ENCODE measurements at places on chromosomes 6 and 20.

DNA sequence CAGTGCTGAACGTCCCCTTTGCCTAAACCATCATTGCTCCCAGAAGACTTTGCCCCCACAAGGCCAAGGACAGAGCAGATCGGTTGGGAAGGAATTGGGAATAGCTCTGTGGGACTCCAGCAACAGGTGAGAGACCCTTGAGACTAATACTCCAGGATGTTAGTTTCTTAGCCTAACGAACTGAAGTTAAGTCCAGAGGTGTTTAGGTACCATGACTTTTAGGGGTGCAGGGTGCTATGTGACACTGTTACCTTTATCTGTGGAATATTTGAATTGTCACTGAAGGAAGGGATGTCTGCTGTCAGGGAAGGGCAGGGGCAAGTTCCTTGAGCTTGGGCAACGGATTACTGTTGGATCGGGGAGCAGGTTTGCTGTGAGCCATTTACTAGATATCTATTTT, 1.9 kb downstream of the BLCAP start:
- DNase-seq = no peak

- DNase-seq = peak; percentile 51
These were observed 5.3 kb upstream of the FUCA2 start for GRCh38 chr6:143516690-143517446.

DNA sequence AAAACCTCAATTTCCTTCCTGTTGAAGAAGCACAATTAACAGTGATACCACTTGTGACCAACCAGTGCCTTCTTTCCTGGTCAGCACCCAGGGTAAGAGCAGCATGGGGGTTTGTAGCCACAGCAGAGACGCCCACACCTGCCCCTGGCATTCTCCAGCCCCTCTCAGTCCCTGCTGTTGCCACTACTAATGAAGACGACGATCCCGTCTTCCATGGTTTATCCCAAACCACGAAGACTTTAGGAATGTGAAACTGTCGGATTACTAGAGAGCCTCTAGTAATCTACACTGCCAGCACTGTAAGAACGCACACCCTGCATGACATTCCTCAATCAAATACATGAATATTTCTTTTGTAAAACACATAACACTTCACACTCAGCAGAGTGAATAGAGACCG, 60.0 kb downstream of the GINS1 start:
- DNase-seq = no peak

DNA sequence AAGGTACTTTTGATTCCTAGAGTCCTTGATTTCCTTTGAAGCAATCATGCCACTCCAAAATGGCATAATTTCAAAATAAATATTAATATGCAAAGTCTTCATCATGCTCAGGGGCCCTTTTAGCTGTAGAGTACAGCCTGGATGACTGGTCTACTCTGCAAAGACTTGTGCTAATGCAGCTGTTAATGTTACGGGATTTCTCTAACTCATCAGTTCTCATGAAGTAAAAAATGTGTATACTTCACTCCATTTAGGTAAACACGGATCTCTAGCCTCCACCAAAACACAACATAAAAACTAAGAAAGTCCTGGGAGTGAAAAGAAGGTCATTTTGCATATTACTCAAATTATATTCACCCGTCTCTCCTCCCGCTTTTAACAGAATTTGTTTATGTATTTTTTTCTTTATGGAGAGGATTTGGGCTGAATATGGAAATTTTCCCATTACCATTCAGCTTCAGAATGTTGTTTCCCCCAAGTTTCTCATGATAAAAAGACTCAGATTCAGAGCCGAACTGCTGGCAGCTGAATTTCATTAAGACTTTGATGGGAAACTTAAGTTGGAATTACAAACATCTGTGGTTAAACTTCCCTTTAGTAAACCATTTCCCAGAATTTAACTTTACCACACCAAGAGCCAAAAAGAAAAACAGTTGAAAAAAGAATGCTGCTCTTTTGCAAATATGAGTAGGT, 8.7 kb downstream of the LAMA4 start:
- DNase-seq = no peak

- peak; percentile 52 for DNase-seq
These were observed 193.8 kb upstream of the SNX9 start for GRCh38 chr6:157629220-157629619.

DNA sequence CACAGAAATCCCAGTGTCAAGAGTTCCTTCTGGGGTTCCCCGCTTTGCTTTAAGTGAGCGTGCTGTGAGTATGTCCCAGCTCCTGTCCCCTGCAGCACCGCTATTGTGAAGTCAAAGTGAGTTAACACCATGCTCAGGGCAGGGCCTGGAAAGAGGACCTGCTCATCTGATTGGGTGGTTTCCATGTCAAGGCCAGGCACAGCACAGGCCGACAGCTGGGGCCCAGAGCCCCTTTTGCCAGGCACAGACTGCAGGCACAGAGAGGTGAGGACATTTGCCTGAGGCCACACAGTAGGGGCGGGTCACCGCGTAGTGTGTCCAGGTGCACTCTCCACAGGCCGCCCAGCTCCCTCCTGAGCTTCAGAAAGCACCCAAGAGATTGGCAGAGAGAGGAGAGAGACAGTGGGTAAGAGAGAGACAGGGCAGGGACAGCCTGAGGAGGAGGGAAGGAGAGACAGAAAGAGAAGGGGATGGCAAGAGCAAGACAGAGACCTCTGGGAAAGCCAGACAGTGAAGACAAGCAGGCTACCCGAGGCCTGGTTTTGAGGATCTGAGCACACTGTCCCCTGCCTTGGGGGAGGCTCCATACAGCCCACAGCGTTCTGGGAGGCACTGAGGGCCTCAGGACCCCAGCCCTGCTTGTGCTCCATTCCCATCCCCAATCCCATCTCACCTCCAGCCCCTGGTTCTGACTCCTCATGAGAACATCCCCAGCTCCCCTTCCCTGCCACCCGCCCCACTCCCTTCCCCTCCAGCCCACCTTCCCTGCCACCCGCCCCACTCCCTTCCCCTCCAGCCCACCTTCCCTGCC, 6.5 kb upstream of the BPIFB1 start:
- no peak for DNase-seq

GRCh38 chr6:105804424-105804823, 281.7 kb upstream of the PRDM1 start:
- DNase-seq = no peak

DNA sequence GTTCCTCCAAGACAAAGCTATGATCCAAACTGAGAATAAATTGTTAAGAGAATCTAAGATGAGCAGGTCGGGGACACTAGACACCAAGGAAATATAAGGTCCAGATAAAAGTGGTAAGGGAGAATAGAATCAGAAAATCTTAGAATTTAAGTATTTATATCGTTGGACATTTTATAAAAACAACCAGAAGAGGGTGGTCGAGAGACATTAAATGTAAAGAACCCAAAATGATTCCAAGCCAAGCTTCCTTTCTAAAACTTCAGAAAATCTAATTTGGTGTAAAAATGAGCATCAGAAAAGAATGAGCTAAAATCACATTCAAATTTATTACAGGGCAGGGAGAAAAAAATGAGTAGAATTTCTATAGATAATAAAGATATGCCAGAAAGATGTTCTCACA, 97.8 kb upstream of the OGFRL1 start:
- DNase-seq = peak; percentile 73

DNA sequence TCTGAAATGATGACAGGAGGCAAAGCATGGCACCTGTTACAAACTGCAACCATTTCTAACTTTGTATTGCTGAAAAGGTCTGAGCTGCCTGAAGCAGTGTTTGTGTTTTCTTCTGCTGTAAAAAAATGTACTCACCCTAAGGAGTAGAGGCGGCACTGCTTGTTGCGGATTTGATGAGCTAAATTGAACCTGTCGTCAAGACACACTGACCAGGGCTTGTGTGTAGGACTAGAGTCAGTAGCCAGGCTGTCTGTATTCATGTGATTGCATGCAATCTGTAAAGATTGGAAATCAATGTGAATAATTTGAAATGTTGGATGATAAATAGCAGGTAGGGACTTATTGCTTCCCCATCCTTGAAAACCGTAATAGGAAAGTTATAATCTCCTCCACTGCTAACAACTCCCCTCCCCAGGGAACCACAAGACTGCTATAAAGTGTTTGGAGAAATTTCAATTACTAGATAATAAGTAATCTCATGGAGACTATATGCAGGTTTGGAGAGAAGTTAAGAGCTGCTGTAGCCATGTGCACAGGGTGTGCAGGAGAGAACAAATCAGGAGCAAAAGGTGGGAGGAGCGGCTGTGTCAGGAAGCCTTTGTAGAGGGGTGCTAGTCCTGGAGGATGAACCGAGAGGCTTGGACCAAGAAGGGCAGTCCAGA, 42.8 kb downstream of the METTL24 start:
- DNase-seq = no peak

- no peak for DNase-seq
These were observed 226.2 kb downstream of the ERMARD start for GRCh38 chr6:169977434-169978265.

DNA sequence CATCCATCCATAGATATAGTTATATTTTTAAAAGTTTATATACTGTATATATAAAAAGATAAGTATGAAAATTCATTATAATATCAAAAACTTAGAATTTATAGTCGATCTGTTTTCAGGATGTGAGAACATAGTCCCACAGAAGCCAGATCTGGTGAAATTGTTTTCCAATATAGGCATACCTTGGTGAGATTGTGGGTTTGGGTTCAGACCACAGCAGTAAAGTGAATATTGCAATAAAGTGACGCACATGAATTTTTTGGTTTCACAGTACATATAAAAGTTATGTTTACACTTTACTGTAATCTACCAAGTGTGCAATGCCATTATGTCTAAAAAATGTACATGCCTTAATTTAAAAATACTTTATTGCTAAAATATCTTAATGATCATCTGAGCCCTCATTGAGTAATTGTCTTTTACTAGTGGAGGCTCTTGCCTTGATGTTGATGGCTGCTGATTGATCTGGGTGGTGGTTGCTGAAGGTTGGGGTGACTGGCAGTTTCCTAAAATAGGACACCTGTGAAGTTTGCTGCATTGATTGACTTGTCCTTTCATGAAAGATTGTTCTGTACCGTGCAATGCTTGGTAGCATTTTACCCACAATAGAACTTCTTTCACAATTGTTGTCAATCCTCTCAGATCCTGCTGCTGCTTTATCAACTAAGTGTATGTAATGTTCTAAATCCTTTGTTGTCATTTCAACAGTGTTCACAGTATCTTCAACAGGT, 29.8 kb downstream of the AIG1 start:
- no peak for DNase-seq

DNA sequence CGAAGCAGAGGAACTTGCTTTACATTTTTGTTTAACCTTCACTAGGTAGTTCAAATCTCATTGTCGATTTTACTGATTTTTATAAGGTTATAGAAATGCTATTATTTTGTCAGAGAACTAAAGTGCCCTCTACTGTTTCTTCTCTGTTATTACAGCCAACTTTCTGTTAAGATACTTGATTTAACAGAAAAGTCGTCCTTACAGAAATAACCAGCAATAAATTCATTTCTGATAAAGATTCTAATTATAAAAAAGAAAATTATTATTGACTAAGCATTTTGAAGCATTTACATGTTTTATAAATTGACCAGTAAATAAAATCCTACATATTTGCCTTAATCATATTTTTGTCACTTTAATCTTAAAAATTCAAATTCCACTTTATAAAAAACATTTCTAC, 60.8 kb downstream of the OGFRL1 start:
- peak; percentile 69 for DNase-seq

DNA sequence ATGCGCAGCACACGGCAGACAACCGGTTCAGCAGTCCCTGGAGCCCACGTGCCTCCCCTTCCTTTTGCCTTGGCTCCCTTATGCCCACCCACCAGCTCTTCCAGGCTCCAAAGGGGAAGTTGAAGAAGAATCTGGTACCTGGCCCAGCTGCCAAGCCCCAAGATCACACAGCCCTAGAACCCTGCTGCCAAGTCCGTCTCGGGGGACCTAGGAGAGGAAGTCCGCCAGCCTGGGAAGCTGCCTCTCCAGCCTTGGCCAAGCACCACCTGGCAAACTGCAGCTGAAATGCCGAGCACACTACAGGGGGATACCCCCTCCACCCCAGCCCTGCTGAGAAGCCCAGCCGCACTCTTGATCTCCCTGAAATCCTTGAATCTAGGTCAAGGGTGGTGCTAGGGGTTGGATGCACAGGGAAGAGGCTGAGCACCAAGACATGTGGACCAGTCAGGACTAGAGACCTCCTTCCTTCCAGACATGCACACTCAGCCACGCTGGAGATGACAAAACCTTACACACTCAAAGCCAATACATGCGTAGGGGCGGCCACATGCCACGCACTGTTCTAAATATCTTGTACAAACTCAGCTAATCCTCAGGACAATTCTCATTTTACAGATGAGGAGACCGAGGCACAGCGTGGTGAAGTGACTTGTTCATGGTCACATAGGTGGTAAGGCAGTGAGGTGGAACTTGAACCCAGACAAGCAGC, 124.1 kb downstream of the PREX1 start:
- no peak for DNase-seq

- DNase-seq = no peak
These were observed 5.2 kb upstream of the BTN2A2 start for GRCh38 chr6:26377719-26378118.

DNA sequence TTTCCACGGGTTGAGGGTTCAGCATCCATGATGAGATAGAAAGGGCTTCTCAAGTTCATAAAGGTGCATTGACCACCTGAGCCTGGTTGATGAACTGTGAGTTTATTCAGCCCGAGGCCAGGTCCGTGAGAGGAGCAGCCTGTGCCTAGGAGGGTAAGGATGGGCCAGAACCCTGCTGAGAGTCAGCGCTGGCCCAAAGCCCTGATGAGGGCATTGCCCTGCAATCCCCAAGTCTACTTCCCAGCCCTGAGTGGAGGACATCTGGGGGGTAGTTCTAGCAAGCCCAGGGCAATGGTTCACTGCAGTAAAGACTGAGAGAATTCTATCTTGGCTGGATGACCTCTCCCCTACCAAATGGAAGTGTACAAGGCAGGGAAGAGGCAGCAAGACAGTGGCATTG, 123.3 kb upstream of the NXT1 start:
- no peak for DNase-seq

DNA sequence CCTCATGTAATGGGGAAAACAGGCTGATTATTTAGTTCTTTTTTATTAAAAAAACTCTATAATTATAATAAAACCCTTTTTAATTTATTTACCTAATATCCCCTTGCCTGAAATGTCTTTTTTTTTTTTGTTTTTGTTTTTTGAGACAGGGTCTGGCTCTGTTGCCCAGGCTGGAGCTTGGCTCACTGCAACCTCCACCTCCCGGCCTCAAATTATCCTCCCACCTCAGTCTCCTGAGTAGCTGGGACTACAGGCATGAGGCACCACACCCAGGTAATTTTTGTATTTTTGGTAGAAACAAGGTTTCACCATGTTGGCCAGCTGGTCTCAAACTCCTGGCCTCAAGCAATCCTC, 30.3 kb upstream of the HBS1L start:
- DNase-seq = no peak

GRCh38 chr6:73521351-73521985, 636 bp upstream of the EEF1A1 start:
- DNase-seq = peak; percentile 99

DNA sequence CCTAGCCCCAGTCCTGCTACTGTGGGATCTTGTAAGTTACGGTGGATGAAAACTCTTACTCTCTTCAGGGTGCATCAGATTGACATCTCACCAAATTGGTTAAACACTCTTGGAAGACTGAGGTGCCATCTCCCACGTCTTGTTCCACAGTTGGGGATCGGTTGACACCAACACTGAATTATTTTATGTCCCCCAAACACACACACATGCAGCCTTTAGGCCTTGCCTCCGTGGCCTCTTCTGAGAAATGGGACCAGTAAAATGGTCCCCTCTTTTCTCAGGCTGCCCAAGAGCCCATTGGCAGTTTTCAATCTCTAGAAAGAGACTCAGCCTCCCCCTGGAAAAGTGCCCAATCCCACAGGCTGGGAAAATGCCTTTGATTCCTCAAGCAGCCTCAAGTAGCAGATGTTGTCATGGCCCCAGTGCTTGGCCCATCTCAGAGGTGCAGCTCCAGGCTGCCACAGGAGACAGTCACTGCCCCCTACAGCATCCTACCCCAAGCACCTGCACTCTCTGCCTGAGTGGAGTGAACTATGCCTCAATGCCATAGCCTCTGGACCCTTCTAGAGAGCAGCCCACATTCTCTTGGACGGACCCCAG, 163.9 kb downstream of the ANKRD60 start:
- DNase-seq = no peak
